ENCODE measurements at places on chromosomes 5 and 9.

GRCh38 chr9:450561-450960 is 235.9 kb downstream of the DOCK8 start:
- DNase-seq: no peak

DNA sequence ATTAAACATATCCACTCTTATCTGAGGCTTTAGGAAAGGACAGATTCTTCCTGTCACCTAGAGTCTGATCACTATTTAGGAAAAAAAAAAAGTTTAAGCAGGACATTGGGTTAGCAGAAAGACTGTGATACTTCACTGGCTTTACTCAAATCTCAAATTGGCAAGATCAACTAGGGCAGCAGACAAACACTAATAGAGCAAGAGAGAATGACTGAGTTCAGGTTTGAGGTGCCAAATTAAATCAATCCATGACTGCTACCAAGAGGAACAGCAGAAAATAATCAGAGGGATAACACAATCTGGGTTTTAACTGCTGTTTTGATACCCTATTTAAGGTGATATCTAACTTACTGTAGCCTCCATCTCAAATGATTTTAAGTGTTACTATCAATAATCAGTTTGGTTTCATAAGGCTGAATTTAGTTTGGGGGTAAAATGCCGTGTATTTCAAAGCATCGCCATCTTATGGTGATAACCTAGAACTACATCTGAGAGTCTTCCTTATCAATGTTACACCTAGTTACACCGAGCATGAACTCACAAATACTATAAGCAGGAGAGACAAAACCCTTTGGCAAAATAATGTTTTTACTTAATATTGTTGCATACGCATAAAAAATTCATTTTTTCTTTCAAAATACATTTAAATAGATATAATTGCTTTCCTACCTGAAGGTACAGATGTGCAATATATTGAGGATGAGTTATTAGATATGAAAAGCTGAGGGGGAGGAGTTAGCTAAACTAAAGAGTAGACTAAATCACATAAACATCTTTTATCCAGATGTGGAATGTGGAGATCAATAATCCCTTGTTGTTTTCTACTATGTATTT is 286.4 kb upstream of the CDH12 start:
- no peak for DNase-seq

DNA sequence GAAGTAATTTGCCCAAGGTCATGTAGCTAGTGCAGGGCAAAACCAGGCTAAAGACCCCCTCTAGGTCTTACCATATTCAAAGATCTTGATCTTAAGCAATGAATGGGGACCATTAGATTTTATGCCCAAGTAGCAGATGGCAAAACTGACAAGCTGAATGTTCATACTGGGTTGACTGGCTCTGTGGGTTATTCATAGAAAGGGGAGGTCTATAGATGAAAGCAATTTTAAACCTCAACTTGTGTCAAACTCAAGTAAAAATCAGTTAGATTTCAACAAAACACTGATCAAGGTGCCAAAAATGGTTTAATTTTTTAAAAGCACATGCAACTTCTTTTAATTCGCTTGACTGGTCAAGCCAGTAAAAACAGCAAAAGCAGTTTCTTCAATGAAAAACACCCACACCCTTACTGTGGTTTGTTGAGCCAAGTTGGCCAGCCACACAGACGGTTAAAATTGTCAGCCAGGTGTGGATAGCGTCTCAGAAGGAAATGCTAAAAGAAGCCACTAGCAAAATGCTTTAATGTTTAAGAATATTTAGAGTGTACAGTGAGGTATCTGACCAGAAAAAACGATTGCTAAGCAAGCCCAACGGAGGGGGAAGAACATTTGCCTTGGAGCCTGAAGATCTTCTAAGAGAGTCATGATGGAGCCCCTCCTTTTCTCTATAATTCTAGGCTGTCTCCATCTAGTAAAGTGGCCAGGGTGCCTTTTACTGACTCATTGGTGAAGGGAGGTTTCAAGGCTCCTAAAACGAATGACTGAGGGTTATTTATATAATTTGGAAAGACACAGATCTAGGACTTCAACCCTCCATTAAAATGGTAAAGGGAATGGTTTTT is 539.6 kb upstream of the CLINT1 start:
- DNase-seq: no peak

- no peak for DNase-seq
These were observed 27.1 kb upstream of the BASP1 start for GRCh38 chr5:17190242-17190778.

DNA sequence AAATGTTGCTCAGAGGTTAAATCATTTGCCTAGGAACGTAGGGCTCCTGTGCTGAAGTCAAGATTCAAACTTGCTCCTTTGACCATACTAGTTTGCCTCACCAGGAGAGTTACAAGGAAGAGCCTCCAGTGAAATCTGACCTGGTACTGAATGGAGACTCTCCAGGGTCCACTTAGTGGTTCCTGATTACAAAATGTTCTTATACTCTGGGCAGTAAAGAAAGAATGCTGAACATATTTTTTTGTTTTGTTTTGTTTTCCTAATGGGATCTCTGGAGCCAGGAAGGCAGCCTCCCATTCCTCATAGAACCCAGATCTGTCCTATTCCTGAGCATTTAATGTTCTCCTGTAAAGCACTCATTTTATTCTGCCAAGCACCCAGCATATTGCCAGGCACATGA is 256.5 kb upstream of the CLINT1 start:
- DNase-seq: no peak

DNA sequence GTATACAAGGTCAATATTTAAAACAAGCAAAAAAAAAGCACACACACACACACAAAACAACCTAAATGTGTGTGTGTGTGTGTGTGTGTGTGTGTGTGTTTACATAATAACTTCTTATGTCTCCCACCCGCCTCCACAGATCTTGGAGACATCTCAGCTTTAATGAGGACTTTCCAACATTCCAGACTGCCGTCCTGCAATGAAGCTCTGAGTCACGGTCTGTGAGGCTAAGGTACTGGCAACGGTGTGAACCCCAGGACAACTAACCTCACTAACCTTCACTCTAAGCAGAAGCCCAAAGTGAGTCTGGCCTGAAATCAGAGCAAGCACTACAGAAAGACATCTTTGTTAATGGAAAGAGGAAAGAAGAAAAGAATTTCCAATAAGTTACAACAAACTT is 22.3 kb downstream of the ZNF474 start:
- DNase-seq: no peak

- DNase-seq: no peak
These were observed 109.8 kb downstream of the UNC13B start for GRCh38 chr9:35271637-35272036.

DNA sequence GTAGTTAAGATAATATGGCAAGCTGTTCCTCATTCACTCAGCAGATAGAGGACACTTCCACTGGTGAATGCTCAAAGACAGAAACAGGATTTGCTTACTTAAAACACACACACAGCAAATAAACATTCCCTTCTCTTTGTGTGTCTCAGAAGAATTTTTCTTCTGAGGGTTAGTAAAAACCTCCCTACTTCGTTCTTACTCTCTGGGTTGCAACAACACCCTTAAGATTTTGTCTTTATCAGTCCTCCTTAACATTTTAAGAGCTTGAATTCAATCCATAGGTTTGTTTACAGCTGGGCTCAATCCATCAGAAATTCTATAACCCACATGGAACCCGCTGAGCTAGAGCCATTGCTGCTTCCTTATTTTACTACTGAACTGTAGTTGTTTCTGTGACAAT is 237.4 kb upstream of the PIK3R1 start:
- DNase-seq: no peak

GRCh38 chr5:142151436-142152383 is 43.1 kb downstream of the NDFIP1 start:
- DNase-seq: peak; percentile 9

GRCh38 chr5:140312067-140312790 is 9.3 kb upstream of the PFDN1 start:
- DNase-seq: no peak

GRCh38 chr5:138212828-138213160 is 329 bp downstream of the CDC23 start:
- DNase-seq: peak; percentile 1

GRCh38 chr9:137707361-137707760 is 88.6 kb downstream of the EHMT1 start:
- no peak for DNase-seq

- DNase-seq: no peak
These were observed 157.8 kb upstream of the PRR16 start for GRCh38 chr5:120306303-120306702.

- DNase-seq: no peak
These were observed 144.1 kb upstream of the ST8SIA4 start for GRCh38 chr5:101047181-101047580.

DNA sequence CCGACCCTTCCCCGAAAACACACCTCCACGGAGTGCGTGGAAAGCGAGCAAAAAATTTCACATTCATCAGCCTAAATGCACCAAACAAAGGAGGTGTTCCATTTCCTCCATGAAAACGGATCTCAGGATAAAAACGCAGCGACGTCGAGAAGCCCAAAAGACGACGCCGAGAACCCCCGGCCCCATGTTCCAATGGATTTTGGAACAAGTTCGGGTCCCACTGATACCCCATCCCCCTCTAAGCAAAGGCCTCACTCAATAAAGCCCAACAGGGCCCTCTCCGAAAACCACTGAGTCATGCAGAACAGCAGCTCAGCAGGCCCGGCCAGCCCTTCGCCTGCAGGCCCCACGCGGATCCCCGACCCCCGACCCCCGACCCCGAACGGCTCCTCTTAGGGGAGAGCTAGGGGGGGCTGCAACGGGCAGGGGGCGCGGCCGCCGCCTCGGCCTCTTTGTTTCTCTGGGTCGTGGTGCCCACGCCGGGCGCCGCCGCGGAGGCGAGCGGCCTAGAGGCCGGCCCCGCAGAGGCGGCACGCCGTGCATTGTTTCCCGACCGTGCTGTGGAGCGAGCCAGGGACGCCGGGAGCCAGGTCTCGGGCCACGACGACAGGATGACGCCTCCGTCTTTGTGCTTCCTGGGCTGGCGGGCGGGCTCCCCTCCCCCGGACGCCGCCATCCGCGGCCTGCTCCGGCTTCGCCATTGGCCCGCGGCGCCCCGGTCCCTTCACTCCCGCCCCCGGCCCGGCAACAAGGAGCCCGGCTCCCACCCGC is 915 bp downstream of the ZFAND5 start:
- peak; percentile 39 for DNase-seq

GRCh38 chr5:75046366-75047142 is 5.8 kb downstream of the GCNT4 start:
- DNase-seq: no peak

DNA sequence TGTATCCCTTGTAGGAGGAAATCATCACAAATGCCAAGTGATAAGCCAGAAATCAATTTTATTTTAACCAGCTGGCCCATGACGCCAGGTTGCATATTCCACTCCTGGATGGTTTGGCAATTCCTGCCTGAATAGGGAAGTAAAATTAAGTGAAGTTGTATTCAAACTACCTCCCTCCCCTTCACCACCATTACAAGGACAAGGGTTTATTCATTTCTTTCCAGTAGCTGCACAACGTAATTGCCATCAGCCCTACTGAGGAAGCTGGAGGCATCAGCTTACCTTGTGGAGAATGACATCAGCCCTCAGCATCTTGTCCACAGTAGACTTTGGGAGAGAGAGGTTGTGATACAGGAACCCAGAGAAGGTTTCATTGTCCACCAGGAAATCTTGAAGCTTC is 66.6 kb downstream of the ABCA1 start:
- DNase-seq: no peak

- no peak for DNase-seq
These were observed 1.4 kb downstream of the FAM53C start for GRCh38 chr5:138339464-138339863.

DNA sequence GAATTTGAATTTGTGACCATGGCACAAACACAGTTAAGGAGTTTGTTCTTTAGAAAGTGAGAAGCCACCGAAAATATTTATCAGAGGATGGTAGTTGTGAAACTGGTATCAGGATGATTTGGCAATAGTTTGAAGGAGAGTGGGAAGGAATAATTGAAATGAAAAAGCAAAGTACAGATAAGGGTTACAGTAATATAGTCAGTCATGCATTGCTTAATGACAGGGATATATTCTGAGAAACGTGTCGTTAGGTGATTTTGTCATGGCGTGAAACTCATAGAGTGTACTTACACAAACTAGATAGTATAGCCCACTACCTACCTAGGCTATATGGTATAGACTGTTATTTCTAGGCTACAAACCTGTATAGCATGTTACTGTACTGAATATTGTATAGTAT is 84.2 kb downstream of the GPBP1 start:
- no peak for DNase-seq

DNA sequence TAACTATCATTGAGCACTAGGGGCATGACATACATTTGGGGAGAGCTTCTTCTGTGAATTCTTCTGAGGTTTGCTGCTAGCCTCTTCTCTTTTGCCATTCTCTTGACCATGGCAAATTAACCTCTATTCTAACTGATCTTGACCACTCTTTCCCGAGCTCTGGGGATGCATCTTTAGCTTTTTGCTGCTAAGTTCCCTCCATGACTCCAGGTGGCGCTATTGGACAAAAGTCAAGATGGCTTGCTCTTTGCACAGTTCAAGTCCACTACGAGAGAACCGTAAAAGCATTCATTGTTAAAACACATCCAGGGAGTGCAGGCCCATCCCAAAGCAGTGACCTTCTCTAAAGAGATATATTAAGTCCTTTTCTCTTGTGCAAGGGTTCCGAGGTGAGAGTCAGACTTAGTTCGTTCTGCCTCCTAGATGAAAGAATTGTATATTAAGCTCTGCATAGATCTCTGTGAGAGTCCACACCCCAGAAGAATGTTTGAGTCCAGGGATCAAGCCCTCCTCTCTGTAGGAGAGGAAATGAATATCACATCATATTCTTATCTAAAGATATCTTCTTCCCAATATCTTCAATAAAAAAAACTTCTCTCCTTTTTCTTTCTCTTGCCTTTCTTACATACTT is 1152.9 kb upstream of the CDH6 start:
- no peak for DNase-seq

DNA sequence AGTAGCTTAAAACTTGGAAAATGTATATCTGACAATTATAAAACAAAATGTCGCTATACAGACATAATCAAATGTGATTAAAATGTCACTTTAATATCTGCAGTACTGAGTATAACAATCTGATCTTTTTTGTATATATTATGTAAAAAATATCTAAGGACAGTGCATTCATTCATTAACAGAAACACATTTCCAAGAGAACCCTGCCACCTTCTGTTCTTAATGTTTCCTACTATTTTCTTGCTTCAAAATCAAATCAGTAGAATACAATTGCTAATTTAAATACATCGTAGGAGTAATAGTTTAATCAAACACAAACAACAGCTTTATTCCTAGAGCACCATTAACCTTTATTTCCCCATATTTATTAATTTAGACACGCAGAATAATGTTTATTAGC is 142.6 kb upstream of the ST8SIA4 start:
- DNase-seq: no peak

- no peak for DNase-seq
These were observed 60.6 kb upstream of the ZFR start for GRCh38 chr5:32504989-32505596.

Data from stimulated activated CD4-positive, alpha-beta T cell treated with anti-CD3 and anti-CD28 coated beads, TNF-alpha, amount 100 ng/mL, for 24 hours (primary cell).